ENCODE measurements at places on chromosomes 12 and 14.
A peak's percentile ranks its signal among the peaks of the same experiment; 100 is the strongest.

DNA sequence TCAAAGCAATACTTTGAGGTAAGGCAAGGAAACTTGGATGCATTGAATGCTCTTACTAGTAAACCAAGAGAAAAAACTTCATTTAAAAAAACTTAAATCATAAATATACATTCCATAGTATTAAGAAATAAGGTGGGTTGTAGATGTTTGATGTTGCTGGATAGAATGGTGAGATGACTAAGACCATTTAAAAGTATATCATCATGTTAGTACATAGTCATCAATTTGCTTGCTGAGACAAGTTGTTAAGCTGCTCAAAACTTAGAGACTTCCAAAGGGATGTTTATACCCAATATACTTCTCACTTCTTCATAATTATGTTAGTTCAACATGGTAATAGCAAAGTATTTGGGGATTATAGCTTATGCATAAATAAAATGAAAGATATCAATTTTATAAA, 675.5 kb upstream of the MGAT4C start:
- no peak for DNase-seq

DNA sequence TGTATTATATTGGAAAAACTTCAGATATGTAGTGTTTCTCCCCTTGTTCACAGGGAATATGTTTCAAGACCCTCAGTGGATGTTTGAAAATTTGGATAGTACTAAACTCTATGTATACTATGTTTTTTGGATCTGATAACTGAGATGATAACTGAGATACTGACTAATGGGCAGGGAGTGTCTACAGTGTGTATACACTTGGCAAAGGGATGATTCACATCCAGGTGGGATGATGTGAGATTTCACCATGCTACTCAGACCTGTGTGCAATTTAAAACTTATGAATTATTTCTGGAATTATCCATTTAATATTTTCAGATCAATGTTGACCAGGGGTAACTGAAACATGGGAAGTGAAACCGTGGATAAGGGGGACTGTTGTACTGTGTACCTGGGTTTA, 13.8 kb downstream of the RAD51B start:
- no peak for DNase-seq

DNA sequence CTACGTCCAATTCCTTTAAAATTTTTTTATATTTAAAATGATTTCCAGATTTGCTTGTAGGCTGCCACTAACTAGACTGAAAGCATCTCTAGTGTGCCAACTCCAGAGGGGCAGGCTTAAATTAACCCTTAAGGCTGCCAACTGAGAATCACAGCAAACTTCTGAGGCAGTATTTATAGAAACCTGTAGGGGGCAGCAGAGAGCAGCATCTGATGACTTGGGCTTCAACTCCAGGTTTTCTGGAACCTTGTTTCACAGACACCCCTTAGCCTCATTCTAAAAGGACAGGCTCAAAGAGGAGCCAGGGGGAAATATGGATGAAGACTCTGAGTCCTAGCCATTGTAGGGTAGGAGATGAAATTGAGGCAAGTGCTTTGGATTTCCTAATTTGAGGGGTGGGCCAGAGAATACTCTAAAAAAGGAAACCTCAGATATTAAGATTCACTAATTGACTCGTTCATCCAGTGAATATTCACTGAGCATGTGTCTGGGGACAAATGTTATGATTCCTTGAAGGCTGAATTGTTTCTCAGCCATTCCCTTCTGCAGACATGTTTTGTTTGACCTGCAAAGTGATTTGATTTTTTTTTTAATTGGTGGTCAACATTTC, 63.3 kb upstream of the HSPB8 start:
- peak; percentile 6 for DNase-seq

GRCh38 chr14:100370003-100370402, 46.9 kb downstream of the SLC25A47 start:
- DNase-seq, result no peak

DNA sequence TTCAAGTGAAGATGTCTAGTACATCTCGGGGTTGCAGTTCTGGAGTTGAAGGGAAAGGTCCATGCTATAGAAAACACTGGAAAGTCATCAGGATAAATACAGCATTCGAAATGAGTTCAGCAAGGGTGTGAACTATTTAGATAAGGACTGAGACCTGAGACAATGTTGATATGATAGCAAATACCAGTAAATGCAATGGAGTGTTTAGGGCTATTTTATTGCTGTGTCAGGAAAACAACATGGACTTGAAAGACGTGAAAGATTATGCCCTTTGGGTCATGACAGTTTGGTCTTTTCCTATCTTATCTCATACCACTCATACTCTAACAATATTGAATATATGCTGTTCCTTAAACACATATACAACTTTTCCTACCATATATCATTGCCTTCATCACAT, 1776.2 kb upstream of the SEL1L start:
- no peak for DNase-seq

DNA sequence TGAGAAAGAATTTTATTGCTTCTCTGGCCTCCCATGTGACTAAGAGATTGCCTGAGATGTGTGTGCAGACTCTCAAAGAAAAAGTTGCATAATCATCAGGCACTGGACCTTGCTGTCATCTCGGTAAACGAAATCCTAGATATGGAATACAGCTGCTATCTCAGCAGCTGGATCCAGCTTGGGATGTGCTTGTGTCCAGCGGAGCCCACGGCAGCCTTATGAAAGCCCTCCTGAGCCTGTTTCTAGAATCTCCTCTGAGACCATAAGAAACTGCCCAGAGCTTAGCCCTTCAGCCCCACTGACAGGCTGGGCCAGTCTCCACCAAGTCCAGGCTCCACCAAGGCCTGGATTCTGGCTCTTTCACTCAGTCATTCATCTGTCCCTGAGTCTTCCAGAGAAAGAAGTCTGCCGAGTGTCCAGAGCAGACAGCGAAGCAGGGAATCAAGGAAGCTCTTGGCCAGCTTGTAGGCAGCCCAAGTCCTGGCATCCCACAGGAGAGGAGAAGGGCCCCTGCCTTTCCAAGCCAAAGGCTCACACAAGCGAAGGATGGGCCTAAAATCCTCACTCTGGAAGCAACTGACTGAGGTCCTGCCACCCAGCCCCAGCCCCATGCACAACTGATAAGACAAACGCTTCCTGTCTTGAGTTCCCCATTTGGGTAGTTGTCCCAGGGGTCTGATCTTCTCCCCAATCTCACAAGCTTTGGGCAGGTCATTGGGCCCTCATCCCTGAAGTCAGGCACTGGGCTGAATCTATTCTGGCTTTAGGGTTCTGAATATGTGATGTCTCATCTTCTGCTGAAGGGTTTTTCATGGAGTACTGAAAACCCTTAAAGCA, 97.8 kb downstream of the SEC23A start:
- no peak for DNase-seq

GRCh38 chr12:3752096-3752709, 706 bp downstream of the CRACR2A start:
- peak; percentile 60 for DNase-seq

- DNase-seq, result no peak
Measured at GRCh38 chr12:20364501-20364900, 3.8 kb upstream of the PDE3A start.

Measured in RCC 7860 (cell line).